NB4 (cell line): ENCODE measurements at places on chromosomes 7 and 10.

GRCh38 chr10:1561731-1562337 is 175.5 kb downstream of the ADARB2 start:
- no peak for DNase-seq

GRCh38 chr10:93379731-93380575 is 102.2 kb downstream of the MYOF start:
- DNase-seq, result peak; percentile 43

- no peak for DNase-seq
These were observed 276.5 kb upstream of the TEX47 start for GRCh38 chr7:89072081-89072480.

- DNase-seq, result no peak
These were observed 292.1 kb downstream of the ZEB1 start for GRCh38 chr10:31611161-31611560.

DNA sequence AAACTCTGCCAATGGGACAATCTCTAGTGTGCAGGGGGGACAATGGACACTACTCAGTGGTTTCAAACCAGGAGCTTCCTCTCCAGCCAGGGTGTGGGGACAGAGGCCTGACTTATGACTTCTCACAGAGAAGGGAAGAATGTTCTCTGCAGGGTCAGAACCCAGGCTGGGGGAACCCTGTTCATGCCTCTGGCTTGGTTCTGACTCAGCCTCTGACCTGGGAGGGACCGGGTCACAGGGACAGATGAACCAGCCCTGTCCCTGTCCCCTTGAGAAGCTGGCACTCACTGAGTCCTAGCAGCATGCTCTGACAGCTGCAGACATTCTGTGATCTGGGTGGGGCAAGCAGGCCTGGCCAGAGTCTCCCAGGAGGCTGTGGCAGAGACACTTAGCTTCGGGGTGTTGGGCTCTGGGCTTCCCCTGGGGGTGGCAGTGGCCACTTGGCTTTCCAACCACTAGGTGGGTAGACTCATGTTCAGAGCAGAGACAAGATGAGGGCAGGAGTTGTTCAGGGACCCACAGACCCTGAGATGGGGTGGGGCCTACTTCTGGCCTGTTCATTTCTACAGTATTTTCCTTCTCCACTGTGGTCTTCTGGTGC is 13.6 kb downstream of the TSPAN15 start:
- DNase-seq, result peak; percentile 25

- no peak for DNase-seq
These were observed at the start of gene GIMAP7 for GRCh38 chr7:150514748-150515222. GIMAP7 (plus strand) TSS chr7:150514872; CDS start chr7:150519975, 5,103 bp downstream.

GRCh38 chr7:22430457-22430856 is 69.5 kb downstream of the STEAP1B start:
- DNase-seq, result no peak

GRCh38 chr7:45400680-45401079 is 173.5 kb upstream of the ADCY1 start:
- no peak for DNase-seq
